ENCODE measurements at places on chromosomes 7 and 10. TPM values are rescaled to one million over a fixed set of nuclear protein-coding genes. Genes with fewer than 3 reads are reported as not detected.

- no peak for DNase-seq
Observed at GRCh38 chr10:99779335-99779734, 3.1 kb upstream of the ABCC2 start.

DNA sequence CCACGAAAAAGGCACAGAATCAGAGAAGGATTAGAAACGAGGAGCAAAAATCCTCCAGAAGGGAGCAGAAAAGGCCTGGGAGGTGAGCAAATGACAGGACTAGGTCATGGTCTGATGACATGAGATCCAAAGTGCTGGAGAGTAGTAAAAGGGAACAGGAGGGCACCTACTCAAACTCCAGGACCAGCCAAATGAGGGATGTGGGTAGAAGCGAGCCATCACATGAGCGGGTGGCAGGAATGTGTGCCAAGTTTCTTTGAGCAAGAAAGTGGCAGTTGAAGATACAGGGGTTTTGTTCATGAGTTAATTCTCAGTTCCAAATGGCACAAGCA lies 112.6 kb downstream of the RNF32 start:
- no peak for DNase-seq

- DNase-seq = no peak
Observed at GRCh38 chr7:50807026-50807730, 24.5 kb upstream of the GRB10 start.

DNA sequence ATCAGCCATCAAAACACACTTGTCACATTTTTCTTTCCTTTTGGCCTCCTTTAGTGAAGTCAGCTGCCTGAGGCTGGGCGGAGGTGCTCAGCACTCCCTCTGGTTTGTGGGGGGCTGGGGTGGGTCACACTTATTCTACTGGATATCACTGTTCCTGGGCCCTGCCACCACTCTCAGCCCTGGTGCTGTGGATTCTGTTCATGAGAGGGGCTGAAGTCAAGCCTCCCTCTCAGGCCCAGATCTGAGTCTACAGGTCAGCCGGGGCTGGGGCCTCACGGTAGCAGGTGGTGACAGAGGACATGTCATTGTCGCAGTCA lies 180.8 kb upstream of the TNS3 start:
- DNase-seq = no peak

- DNase-seq = no peak
Observed at GRCh38 chr10:27688276-27688675, 57.3 kb downstream of the MKX start.

TMEM176A gene
- total RNA-seq = 166 TPM

TMEM229A gene
- total RNA-seq = not detected

CC2D2B gene
- total RNA-seq = 0.43 TPM

DNA sequence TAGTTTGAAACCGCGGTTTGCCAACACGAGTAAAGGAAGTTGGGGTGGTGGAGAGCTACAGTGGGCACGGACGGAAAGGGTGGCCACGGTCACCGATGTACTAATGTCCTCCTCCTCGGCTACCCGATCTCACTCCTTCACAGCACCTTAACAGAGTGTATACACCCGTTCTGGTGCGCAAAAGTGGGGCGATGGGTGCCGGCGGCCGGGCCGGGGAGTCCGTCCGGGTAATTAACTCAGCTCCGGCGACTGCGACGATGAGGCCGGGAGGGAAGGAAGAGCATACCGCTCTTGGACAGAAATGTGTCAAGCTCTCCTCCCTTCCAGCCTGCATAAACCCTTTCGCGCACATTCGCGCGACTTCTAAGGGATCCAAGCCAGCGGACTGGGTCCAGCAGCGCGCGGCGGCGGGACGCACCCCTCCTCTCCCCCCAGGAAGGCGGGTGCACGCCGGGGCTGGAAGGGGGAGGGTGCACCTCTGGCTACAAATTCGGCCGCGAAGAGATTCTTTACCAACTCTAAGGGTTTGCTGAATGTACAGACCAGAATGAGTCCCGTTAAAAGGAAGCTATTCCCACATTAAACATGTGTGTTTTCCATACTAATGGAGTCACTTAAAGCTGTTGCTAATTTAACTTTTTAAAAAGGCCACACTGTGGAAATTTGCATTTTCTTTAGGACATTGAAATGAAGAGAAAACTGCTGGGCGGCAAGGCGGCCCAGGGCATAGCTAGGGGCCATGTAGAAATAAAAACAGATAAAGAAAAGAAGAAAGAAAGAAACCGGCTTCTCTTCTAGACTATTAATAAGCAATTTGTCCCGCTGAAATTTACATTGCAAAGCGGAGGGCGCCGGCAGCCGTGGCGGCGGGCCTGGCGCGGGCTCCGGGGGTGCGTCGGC lies 6.6 kb upstream of the EBF3 start:
- no peak for DNase-seq

GRCh38 chr10:128440513-128441160 lies 314.4 kb upstream of the MKI67 start:
- no peak for DNase-seq

- DNase-seq = no peak
Observed at GRCh38 chr7:28201131-28201530, 20.5 kb upstream of the JAZF1 start.

ADRB1 gene
- not detected for total RNA-seq

GIMAP7 gene
- total RNA-seq = 9.1 TPM

- DNase-seq = no peak
Observed at GRCh38 chr10:124292911-124293615, 125.7 kb downstream of the OAT start.

Measured in ovary (tissue), 10 donors.